Kasumi-1 (cell line): ENCODE measurements at places on chromosomes 1 and 21.

GRCh38 chr1:5311634-5312292 is 657.4 kb downstream of the AJAP1 start:
- no peak for DNase-seq

GRCh38 chr1:39153684-39154083 is 50.8 kb upstream of the MACF1 start:
- DNase-seq: no peak

- no peak for DNase-seq
These were observed 165.6 kb downstream of the C1orf94 start for GRCh38 chr1:34342334-34342733.

DNA sequence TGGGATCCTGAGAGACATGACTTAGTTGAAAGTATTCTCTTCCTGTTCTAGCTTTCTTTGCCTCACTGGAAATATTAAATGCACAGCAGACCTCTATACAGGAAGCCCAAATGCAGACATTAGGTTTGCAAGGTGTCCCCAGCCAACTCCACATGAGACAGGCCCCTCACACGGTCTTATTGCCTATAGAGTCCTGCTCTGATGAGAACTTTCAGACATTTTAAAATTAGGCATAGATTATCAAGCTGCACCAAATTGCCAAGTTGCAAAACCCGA is 251.9 kb upstream of the C1orf105 start:
- DNase-seq: no peak

- DNase-seq: no peak
These were observed 244.5 kb downstream of the ADGRL2 start for GRCh38 chr1:82045221-82045620.

GRCh38 chr1:8733484-8733883 is 84.0 kb downstream of the RERE start:
- DNase-seq: no peak

- no peak for DNase-seq
These were observed 220.6 kb downstream of the CHRM3 start for GRCh38 chr1:239606850-239607400.

DNA sequence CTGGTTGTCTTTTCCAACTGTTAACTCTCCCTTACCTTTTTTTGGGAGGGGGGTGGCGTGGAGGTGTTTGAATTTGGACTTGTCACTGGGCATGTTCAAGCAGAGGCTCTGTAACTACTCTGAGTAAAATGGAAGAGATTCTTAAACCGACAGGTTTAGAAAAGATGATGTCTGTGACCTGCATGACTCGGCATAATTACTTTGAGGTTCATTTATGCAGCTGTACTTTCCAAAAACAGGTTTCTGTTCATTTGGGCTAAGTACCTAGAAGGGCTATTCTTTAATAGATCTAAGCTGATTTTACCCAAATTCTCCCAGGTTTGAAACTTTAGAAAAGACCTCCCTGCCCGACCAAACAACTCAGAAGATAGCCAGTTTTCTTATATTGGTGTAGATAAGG is 80.3 kb downstream of the SLC35A3 start:
- no peak for DNase-seq

- DNase-seq: peak; percentile 22
These were observed 74.1 kb upstream of the IRF2BP2 start for GRCh38 chr1:234683861-234684632.

DNA sequence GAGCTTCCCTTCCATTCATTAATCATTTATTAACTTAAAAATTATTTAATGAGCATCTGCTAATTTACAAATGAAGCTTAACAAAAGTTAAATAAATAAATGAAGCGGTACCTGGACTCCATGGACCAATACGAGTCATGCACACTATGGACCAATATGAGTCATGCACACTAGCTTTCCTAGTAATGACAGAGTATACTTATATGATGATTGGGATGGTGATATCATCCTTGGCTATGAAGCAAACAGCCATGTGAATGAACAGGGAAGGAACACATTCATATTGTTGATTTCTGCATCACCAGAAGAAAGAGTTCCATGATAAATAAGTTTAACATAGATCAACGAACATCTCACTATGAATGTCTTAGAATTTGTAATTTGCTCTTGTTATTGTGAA is 109.9 kb downstream of the SPAG17 start:
- DNase-seq: no peak

- no peak for DNase-seq
These were observed 452.2 kb downstream of the LTN1 start for GRCh38 chr21:28540514-28540913.

GRCh38 chr1:51281807-51282206 is 45.7 kb downstream of the RNF11 start:
- DNase-seq: no peak

GRCh38 chr21:36338975-36339374 is 19.0 kb downstream of the MORC3 start:
- DNase-seq: no peak

GRCh38 chr1:6028042-6028850 is 17.4 kb upstream of the KCNAB2 start:
- DNase-seq: peak; percentile 95

- DNase-seq: peak; percentile 68
These were observed 1.4 kb upstream of the FDPS start for GRCh38 chr1:155307247-155307740.

- no peak for DNase-seq
These were observed 69.2 kb downstream of the OBSCN start for GRCh38 chr1:228276901-228277490.

DNA sequence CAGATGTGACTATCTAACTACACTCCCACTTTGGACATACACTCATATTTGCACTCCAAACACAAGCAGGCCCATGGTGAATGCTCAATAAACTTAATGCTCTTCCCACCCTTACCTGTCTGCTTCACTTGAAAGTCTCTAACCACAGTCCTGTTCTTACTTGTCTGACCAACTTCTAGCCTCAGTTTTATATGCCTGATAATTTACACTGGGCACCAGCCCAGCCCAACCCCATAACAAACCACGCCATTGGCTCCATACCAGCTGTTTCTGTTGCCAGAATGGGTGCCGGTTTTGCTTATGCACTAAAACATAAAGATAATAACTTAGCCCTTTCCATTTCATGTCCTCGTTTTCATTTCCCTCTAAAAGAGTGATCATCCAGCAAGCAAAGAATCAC is 395.4 kb downstream of the NTNG1 start:
- DNase-seq: no peak

- no peak for DNase-seq
These were observed 7.1 kb upstream of the TMEM61 start for GRCh38 chr1:54973205-54973921.

- no peak for DNase-seq
These were observed 27.8 kb upstream of the EPS8L3 start for GRCh38 chr1:109791495-109792043.

GRCh38 chr1:220769205-220769604 is 17.5 kb upstream of the MTARC1 start:
- DNase-seq: no peak

DNA sequence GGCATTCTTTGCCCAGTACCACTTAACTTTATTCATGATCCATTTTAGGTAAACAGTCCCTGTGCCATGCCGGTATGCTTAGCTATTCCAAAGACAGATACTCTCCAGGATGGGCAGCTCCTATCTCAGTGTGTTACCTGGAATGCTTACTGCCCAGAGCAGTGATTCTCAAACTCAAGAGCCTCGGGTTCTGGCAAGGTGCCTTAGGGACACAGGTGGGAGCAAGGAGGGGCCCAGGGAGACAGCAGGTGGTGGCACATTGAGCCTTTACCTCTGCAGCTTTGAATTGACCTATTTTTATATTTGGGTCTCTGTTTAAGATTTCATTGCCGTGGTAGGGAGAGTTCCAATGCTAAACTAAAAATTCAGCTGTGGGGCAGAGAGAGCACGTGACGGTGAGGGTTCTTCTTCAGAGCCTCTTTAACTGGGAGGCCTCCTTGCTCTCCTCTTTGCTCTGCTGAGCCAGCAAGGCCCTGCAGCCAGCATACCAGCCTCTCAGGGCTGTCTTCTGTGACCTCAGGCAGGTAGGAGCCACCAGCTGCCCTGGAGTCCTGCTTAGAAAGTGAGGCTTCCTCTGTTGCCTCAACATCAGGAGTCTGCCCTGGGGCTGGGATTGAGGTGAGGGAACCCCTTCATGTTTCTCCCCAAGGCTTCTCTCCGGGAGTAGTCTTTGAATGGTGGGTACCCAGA is 20.2 kb downstream of the PHGDH start:
- no peak for DNase-seq

DNA sequence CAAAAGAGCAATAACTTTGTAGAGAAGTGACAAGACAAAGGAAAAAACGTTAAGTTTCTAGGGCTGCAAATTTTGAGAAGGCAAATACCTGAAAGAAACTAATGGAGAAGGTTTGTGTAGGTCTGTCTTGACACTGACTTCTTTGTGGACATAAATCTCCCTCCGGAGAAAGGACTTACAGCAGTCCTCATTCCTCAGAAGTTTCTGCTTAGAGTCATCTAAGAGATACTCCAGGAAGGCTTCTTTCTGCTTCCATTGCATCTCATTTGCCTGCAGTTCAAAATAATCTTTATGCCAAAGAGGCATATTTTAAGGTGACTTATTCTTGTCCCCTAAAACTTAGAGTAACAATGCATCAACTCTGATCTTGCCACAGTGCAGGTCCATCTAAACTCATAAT is 4.4 kb upstream of the C4BPB start:
- no peak for DNase-seq

GRCh38 chr1:41842993-41843755 is 75.5 kb downstream of the HIVEP3 start:
- DNase-seq: no peak

GRCh38 chr1:108881369-108881768 is 4.6 kb downstream of the GPSM2 start:
- DNase-seq: no peak

- DNase-seq: peak; percentile 15
These were observed 659 bp downstream of the AGO1 start for GRCh38 chr1:35883635-35884101.

GRCh38 chr1:155691992-155692528 is 3.2 kb downstream of the DAP3 start:
- DNase-seq: no peak
